ENCODE measurements at places on chromosomes 7 and 10.

- no peak for DNase-seq
Measured at GRCh38 chr10:100009283-100009792, 409 bp downstream of the DNMBP start.

GRCh38 chr7:1567049-1567771 is 2.6 kb downstream of the PSMG3 start:
- DNase-seq: no peak

- no peak for DNase-seq
Measured at GRCh38 chr7:30845426-30846135, 66.1 kb upstream of the AQP1 start.

DNA sequence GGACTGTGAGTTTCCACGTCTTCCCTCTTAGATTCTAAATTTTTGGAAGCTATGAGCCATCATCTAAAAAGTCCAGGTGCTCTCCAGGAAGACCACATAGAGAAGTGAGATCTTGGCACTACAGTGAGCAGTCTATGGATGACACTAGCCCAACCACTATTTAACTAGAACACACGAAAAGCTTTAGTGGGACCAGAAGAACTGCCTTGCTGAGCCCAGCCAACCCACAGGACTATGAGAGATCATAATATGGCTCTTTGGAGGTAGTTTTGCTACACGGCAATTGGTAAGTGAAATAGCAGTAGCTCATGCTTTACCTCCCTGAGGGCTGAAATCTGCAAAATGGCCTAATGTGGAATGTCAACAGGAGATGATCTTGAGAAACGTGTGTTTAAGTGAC is 68.8 kb downstream of the TMEM130 start:
- no peak for DNase-seq

GRCh38 chr10:3497581-3497980 is 287.4 kb downstream of the KLF6 start:
- no peak for DNase-seq

DNA sequence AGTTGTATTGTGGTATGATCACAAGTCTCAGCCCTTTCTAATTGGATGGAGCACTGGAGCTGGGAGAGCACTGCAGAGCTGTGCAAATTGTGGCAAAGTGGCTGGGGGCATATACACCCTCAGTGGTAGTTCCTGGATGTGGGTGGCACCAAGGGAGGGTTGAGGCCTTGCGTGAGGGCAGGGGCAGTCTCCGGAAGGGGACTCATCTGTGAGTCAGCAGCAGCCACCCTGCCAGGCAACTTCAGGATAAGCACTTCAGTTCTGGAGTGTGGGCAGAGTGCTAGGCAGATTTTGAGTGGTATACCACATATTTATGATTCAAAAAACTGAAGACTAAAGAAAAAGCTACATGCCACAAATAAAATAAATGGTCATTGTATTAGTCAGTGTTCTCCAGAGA is 210.5 kb downstream of the ETV1 start:
- DNase-seq: no peak

DNA sequence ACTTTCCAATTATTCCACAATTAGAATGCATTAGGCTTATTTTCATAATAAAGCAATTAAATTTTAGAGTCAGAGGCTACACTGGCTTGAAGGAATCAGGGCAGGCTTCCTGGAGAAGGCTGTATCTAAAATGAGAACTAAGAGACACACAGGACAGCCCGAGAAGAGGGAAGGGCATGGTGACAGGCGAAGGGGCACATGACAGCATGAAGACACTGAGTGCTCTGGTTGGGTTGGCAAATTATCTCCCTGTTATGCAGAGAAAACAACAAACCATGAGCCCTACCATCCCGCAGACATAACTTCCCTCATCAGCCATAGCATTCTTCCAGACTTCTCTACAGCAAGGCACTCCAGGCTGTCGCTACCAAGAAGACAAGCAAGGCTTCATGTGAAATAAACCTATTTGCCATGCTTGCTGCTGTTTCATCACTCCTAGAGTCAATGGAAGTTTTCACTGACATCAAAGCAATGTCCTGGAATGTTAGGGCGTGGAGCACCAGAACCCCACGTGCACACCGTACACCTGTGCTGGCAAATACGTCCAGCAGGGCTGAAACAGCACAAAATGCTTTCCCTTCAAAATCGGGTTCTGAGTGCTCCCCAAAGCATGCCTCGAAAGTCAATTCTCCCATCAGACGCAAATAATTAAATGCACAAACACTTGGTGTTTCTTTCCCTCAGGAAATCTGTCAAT is 21.3 kb downstream of the VOPP1 start:
- no peak for DNase-seq

GRCh38 chr7:88545663-88546062 is 213.8 kb upstream of the ZNF804B start:
- no peak for DNase-seq

- DNase-seq: no peak
Measured at GRCh38 chr7:24685708-24686107, 71.6 kb downstream of the GSDME start.

DNA sequence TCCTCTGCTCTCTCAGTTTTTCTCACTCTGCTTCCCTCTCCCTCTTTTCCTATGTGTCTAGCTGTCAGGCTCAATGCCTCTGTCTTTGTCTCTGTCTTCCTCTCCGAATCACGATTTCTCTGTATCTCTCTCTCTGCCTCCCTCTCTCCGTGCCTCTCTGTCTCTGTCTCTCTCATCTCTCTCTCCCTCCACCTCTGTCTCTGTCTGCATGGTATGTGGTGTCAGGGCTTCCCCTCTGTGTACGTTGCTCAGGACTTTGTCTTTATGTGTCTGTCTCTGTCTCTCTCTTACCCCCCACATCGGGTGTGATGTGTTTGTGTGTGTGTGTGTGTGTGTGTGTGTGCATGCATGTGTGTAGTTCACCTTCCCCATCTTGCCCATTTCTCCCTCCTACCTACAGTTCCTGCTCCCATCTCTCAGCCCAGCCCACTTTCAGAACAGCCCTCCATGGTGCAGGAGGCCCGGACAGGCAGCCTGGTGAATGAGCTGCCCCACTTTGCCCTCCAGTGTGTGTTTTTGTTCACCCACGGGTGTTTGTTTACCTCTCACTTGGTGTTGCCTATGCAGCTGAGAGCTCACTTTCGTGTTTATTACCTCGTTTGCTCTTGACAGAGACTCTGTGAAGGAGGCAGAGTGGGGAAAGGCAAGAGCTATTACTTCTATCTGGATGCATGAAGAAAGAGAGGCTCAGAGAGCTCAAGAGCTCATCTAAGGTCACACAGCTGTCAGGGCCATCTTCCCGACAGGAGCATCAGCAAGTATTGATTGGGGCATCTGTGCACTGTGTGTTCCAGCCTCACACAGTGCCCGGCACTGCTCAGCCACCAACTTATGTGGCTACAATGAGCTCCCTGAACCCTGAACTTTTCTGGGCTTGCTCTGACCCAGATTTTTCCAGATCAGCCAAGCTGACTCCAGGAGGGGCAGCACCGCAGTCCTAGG is 163.5 kb upstream of the ZMIZ1 start:
- DNase-seq: no peak

- DNase-seq: no peak
Measured at GRCh38 chr10:45399113-45399512, 25.1 kb downstream of the ALOX5 start.

DNA sequence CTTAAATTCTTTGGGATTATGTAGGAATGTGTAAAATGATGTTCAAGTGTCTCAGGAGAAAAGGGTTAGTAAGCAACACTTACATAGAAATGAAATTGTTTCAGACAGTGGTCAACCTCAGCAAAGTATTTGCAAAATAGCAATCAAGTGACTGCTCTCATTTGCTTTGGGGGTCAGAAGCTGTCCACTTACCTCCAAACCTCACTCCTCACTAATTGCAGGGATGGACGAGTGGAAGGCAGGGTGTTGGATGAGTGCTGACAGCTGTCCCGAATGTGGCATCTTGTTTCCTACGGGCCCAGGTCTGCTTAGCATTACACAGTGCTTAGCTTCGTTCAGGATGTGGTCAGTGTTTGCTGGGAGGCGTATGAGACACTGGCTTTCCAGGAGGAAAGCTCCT is 437.0 kb downstream of the SUGCT start:
- no peak for DNase-seq

DNA sequence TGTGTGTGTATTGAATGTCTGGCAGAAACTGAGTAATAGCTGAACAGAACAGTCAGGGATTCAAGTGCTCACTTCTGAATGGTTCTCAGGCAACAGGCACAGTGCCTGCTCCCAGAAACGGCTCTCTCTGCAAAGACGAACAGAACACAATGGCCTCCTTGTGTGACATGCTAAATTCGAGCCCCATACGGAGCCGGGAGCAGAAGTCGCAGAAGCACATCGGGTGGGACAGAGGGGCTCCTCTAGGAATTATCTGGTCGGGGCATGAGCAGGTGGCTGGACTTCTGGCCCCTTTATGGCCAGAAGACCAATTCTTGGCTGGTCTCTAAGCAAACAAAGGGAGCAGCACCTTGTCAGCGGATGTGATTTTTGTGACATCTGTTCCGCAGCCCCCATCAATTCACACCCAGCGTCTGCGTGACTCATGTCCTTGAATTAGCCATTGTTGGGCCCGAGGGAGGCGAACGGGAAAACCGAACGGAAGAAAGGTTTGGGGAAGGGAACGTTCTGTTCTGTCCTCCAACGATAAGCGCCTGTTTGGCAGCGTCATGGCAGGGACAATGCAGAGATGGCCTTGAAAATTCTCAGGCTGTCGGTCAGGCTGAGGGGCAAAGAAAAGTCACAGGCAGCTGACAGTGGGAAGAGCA is 47.3 kb upstream of the NPTX2 start:
- DNase-seq: peak; percentile 35

- no peak for DNase-seq
Measured at GRCh38 chr10:47413531-47414226, 29.6 kb upstream of the ZNF488 start.

GRCh38 chr10:31343009-31343408 is 24.0 kb downstream of the ZEB1 start:
- DNase-seq: no peak

DNA sequence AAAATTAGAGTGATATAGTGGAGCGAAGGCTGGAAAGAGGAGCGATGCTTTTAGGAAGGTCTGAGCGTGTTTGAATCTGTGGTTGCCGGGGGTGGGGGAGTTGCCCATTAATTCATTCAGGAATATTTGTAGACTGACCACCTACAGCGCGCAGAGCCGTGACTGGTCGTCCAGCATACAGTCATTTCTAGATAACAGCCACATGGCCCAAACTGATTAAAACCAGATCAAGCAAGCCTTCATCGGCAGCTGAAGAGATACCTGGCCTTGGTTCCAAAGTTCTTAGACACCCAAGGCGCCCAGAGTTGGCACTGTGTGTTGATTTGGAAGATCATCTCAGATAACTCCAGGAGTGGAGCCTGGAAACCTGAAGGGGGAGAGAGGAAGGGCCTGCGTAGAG is 1.7 kb downstream of the PROSER2 start:
- DNase-seq: no peak

DNA sequence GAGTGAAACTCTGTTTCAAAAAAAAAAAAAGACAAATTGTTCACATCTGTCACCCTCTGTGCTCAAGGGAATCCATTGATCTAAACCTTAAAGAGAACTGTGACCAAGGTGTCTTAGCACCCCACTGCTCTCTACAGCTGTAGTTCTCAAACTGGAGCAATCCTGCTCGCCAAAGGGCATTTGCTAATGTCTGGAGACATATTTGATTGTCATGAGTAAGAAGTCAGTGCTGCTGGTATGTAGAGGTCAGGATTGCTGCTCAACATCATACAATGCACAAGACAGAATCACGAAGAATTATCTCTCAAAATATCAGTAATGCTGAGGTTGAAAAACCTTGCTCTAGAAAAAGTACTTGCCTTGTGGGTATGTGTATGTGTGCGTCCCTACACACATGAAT is 30.0 kb downstream of the ABLIM1 start:
- DNase-seq: no peak

DNA sequence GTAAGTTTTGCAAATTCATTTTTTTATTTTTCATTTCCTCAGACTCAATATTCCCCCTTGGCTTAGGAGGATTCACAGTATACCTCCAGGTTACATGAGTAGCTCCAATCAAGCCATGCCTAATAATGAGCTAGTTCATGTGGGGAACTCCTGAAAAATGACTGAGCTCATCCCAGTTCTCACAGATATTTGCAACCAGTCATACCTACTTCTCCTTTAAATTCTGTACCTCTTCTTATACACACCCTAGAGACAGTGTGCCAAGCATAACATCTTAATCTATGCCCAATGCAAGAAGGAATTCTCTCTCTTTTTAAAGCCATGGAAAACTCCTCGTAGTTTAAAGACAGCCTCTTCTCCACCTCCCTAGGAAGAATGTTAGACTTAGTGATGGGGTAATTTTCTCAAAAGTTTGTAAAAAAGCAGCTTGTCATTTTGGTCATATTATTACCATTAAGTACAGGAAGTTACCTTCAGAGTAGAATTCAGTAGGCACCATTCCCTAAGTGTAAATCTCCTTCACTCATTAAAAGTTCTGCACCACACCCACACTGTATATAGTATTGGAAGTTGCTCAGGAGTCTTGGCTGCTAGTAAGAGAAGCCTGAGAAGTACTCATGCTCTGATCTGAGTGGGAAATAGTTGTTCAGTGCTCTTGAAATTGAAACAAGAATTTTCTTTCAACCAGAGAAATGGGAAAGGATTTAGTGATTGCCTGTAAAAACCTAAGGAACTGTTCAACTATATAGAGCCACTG is 72.7 kb downstream of the PTPRZ1 start:
- DNase-seq: no peak

GRCh38 chr10:77554996-77555397 is 82.6 kb downstream of the KCNMA1 start:
- DNase-seq: no peak

- peak; percentile 16 for DNase-seq
Measured at GRCh38 chr7:113338071-113338696, 219.8 kb upstream of the SMIM30 start.

GRCh38 chr10:114626841-114627240 is 31.2 kb downstream of the ABLIM1 start:
- DNase-seq: no peak

DNA sequence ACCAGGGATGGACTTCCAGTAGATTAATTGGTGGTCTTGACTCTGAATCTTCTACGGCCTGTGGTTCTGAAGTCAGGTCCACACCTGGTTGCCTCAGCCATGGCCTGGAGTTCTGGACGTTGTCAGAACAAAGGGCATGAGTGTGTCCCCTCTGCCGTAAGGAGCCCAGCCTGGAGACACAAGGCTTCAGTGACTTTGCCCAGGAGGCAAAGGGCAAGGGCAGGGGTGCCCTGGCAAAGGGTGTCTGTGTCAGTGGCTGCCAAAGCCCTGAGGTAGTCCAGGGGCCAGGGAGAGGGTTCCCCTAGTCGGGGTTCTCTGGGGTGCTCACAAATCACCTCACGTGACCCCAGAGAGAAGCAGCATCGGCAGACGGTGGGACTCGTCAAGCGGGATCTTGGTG is 273.2 kb upstream of the ZNF32 start:
- no peak for DNase-seq

Measured in NCI-H748 treated with DMSO at 0.1 percent for 48 hours (cell line).